Right cardiac atrium (tissue), 5 donors: ENCODE measurements at places on chromosomes 2 and 18. TPM values are rescaled to one million over a fixed set of nuclear protein-coding genes. Genes with fewer than 3 reads are reported as not detected.

GRCh38 chr2:84785950-84786349 lies 94.9 kb downstream of the TRABD2A start:
- no peak for DNase-seq

DNA sequence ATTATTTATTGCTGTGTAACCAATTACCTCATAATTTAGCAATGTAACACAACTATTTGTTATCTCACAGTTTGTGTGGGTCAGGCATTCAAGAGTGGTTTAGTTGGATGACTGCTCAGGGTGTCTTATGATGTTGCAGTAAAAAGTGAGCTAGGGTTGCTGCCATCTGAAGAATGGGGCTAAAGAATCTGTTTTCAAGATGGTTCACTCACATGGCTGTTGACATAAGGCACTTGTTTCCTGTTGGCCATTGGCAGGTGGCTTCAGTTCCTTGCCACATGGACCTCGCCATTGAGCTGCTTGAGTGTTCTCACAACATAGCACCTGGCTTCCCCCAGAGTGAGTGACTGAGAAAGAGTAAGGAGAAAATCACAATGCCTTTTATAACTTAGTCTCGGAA lies 123.2 kb downstream of the TMEM17 start:
- DNase-seq = no peak

DNA sequence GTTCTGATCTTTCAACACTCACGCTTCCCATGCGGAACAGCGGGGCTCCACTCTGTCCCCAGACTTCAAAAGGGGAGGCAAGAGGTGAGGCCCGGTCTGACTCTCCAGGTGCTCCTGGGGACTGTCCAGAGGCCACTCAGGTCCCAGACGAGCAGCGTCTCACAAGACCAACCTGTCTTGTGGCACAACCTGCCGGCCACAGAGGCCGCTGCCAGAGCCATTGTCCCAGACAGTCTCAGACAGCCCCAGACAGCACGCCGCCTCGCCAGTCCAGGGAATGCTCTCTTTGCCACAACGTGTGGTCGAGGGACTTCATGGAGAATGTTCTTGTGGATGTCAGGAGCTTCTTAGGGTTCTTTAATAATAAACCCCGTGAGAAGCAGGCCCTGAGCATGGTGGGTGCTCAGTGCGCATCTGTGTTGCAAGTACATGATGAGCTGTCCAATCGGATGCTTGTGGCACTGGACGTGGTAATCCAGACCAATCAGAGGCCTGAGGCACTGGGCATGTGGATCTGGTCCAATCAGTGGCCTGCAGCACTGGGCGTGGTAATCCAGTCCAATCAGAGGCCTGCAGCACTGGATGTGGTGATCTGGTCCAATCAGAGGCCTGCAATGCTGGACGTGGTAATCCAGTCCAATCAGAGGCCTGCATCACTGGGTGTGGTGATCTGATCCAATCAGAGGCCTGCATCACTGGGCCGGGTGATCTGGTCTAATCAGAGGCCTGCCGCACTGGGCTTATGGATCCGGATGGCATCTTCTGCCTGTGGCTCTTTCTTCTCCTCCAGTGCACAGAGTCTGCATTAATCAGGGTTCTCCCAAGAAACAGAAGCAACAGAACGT lies 76.4 kb downstream of the TMEM18 start:
- no peak for DNase-seq

- DNase-seq = peak; percentile 47
Observed at GRCh38 chr2:5696945-5697521, 4.8 kb downstream of the SOX11 start.

GRCh38 chr2:232190796-232191195 lies 187.8 kb upstream of the ALPP start:
- DNase-seq = no peak

ITPRIPL1 gene
- 0.67 TPM for total RNA-seq
